ENCODE measurements at places on chromosomes 2 and 18. TPM values are rescaled to one million over a fixed set of nuclear protein-coding genes. Genes with fewer than 3 reads are reported as not detected.

MC4R gene
- polyA plus RNA-seq = not detected

SPOPL gene
- 2.4 TPM for polyA plus RNA-seq

KCNS3 gene
- polyA plus RNA-seq = not detected

TRABD2A gene
- polyA plus RNA-seq = 36.6 TPM

SPP2 gene
- not detected for polyA plus RNA-seq

POTEC gene
- polyA plus RNA-seq = not detected

CKAP2L gene
- not detected for polyA plus RNA-seq

STON1 gene
- 0.28 TPM for polyA plus RNA-seq
